ENCODE measurements at places on chromosomes 5 and 9.

GRCh38 chr9:133155156-133155555, 8.6 kb downstream of the GBGT1 start:
- DNase-seq = no peak

DNA sequence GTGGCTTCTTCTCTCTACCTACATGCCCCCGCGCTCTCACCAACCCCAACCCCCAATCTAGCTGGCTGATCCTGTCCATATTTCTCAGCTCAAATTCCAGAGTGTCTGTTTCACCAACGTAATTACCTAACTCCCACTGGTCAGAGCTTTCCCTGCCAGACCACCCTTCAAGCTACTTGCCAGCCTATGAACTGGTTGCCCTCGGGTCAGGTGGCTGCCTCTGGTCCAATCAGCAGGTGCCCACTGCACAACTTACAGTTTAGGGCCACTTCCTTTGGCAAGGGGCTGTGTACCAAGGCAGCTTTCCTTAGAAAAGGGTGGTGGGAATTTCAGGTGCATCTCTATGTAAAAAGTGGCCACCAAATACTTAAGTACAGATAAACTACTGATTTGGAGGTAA, 92.2 kb upstream of the SLC30A5 start:
- no peak for DNase-seq

GRCh38 chr5:32182463-32183063, 8.4 kb upstream of the GOLPH3 start:
- DNase-seq = no peak

DNA sequence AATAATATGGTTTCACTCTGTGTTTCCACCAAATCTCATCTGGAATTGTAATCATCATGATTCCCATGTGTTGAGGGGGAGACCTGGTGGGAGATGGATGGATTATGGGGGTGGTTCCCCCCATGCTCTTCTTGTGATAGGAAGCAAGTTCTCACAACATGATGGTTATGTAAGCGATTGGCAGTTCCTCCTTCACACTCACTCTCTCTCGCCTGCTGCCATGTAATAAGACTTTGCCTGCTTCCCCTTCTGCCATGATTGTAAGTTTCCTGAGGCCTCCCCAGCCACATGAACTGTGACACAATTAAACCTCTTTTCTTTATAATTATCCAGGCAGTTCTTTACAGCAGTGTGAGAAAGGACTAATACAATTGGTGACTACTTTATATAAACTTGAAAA, 48.4 kb downstream of the PTBP3 start:
- no peak for DNase-seq

- no peak for DNase-seq
These were observed 172.1 kb upstream of the DMRTA1 start for GRCh38 chr9:22274477-22274876.

- DNase-seq = no peak
These were observed 6.3 kb downstream of the EDIL3 start for GRCh38 chr5:84378420-84378819.

GRCh38 chr9:91623004-91623403, 199.4 kb upstream of the NFIL3 start:
- no peak for DNase-seq

- DNase-seq = no peak
These were observed 74.3 kb upstream of the ICE1 start for GRCh38 chr5:5348135-5348534.

- no peak for DNase-seq
These were observed 638.8 kb upstream of the WWC1 start for GRCh38 chr5:167652690-167653089.

DNA sequence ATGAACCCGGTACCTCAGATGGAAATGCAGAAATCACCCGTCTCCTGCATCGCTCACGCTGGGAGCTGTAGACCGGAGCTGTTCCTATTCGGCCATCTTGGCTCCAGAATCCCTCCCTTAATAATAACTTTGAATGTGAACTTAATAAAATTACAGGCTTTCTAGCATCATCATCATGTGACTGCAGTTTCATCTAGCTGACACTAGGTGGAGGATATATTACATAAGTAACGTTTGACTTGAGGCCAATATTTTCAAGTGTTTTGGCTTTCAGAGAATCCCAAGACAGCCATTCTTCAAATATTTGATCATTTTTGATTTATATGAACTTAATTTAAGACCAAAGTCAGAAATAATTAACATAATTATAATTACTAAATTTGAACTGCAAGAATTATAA, 474.9 kb upstream of the CDH10 start:
- no peak for DNase-seq

GRCh38 chr9:137308057-137308619, 6.1 kb upstream of the NRARP start:
- DNase-seq = no peak

DNA sequence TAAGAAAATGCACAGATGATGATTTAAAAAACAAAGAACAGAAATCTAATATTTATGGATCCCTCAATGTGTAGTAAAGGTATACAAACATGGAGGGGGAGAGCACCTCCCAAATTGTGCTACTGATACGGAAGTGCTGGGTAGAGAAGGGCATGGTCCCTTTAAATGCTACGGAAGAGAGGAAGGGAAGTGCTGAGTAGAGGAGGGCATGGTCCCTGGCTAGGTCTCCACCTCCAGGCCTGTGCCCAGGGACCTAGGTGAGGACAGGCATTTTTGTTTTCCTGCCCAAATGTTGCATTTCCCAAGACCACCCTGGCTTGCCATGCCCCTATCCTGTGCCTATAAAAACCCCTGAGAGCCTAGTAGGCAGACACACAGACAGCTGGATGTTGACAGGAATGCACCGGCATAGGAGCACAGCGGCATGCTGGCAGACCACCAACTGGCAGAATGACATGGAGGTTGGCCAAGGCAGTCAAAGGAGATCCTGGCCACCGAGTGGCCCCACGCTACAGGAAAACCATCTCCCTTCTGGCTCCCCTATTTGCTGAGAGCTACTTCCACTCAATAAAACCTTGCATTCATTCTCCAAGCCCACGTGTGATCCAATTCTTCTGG, 62.1 kb upstream of the SPDL1 start:
- DNase-seq = no peak

DNA sequence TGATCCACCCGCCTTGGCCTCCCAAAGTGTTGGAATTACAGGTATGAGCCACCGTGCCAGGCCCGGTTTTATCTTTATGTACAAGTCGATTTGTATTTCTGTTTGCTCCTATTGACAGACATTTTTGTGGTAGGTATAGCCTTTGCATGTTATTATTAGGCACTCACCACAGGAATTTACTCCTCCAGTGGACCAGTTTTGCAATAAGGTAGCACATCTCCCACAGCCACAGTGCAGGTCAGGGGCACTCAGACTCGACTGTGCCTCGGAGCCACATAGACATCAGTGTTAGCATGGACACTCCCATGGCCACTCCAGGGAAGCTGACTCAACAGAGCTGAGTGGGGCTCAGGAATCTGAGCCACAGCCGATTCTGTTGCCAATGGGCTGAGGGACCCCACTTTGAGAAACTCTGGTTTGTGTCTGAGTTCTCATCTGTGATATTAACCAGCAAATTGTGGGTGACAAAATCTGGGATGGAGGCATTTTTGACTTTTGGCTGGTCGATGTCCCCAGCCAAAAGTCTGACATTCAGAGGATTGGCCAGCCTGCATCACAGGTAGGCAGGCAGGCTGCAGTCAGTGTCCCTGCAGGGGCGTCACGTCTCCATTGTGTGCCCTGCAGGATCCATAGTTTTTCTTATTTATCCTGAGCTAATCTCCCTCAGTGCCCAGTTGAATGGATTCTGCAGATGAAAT, 15.0 kb upstream of the SHB start:
- no peak for DNase-seq

GRCh38 chr5:33231935-33232334, 208.8 kb upstream of the TARS1 start:
- no peak for DNase-seq

DNA sequence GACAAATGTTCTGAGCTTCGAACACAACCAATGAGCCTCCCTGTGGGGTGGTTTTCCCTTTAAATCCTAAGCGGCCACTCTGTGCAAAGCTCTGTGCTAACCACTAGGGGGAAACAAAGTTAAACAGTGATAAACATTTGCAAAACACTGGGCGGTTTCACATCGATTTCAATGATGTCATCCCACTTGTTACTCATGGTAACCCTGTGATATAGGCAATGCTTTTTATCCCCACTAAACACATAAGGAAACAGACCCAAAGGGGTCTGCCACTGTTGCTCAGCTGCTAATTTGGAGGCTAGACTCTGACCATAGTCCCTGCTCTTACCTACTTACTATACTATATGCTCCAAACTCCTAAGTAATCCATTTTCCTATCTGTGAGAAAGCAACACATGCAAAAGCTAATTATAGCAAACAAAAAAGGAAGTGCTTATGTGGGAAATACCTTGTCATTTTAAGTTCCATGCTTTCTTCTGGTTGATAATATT, 57.3 kb downstream of the PTPN3 start:
- peak; percentile 4 for DNase-seq

GRCh38 chr5:162672061-162672460, 604.5 kb downstream of the GABRG2 start:
- DNase-seq = no peak

GRCh38 chr5:178214160-178214803, 9.9 kb downstream of the HNRNPAB start:
- DNase-seq = no peak

Measured in activated T-helper 1 cell treated with Interleukin-2 at 50 U/mL for 16 hours (primary cell).